ENCODE measurements at places on chromosomes 5 and 9. TPM values are rescaled to one million over a fixed set of nuclear protein-coding genes. Genes with fewer than 3 reads are reported as not detected.

The PRUNE2 gene
- total RNA-seq = 6.5 TPM

The KYAT1 gene
- total RNA-seq = 9.5 TPM

The ANKRD31 gene
- 0.10 TPM for total RNA-seq

The NSD1 gene
- 44.1 TPM for total RNA-seq

The SHOC1 gene
- total RNA-seq = not detected

The ENTPD2 gene
- total RNA-seq = not detected

The CKMT2 gene
- not detected for total RNA-seq

The CSF2 gene
- total RNA-seq = not detected

The IFNK gene
- total RNA-seq = not detected

The IQGAP2 gene
- 2.3 TPM for total RNA-seq

The SLC6A18 gene
- total RNA-seq = not detected

The FAM151B gene
- 1.6 TPM for total RNA-seq

The SPINK4 gene
- total RNA-seq = not detected

The NOXA1 gene
- 2.0 TPM for total RNA-seq

The SOHLH1 gene
- total RNA-seq = not detected

Data from vein endothelial cell (primary cell).